ENCODE measurements at places on chromosomes 16 and 17.
A peak's percentile ranks its signal among the peaks of the same experiment; 100 is the strongest.

DNA sequence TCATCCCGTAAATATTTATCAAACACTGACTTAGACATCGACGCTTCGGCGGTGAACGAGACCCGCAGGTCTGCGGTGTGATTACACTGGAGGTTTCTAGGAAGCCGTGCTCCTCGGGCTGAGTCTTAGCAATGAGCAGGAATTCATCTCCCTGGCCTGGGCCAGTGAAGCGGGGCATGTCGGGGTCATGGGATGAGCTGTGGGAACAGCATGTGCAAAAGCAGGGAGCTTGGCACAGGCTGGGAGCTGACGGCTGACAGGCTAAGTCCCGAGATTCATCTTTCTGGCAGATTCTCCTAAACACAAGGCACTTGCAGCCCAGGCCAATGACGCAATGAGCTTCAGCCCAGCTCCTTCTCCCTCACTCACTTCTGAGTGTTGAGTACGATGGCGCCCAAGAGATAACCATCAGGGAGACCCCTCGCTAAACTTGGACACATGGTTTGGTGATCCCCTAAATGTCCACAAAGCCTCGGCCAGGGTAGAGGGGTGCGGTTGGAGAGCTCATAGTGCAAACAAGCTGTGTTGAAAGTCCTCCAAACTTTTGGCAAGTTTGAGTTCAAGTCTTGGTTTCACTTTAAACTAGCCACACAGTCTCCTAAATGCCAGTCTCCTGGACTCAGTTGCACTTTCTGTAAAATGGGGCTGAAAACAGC is 12.8 kb downstream of the CRISPLD2 start:
- DNase-seq = no peak

- DNase-seq = peak; percentile 56
Measured at GRCh38 chr16:2194852-2195321, 1.5 kb downstream of the CASKIN1 start.

DNA sequence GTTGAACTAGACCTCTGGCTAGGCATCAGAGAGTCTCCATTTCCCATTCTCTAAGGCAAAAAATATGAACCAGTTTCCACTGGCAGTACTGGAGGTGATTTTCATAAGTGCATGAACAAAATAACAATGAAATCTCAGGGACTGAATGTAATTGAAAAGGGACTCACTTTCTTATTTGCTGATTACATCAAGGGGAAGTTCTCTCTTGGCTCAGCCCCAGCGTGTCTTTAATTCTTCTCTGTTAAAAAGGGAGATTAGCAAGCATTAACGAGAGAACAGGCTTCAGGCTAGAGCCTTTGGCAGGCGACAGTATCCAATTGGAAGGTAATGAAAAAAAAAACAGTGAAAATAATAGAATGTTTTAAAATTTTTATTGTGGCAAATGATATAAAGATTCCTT is 34.0 kb upstream of the ADAMTS18 start:
- DNase-seq = no peak

DNA sequence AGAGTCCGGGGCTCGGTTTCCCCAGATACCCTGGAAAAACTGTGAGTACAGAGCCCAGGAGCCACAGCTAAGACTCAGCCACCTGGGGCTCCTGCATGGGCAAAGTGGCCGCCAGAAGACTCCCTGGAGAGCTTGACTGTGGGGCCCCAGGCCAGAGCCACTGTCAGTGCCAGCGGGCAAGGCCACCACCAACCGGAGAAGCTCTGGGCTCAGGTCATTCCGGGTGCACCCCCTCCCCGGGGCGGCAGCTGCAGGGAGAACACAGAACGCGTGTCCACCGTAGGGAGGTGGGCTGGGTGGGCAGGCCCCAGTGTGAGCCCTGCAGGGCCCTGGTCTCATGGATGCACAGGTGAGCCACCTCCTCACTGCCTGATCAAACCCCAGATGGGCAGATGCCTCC is 22.3 kb upstream of the RBFOX3 start:
- peak; percentile 32 for DNase-seq

DNA sequence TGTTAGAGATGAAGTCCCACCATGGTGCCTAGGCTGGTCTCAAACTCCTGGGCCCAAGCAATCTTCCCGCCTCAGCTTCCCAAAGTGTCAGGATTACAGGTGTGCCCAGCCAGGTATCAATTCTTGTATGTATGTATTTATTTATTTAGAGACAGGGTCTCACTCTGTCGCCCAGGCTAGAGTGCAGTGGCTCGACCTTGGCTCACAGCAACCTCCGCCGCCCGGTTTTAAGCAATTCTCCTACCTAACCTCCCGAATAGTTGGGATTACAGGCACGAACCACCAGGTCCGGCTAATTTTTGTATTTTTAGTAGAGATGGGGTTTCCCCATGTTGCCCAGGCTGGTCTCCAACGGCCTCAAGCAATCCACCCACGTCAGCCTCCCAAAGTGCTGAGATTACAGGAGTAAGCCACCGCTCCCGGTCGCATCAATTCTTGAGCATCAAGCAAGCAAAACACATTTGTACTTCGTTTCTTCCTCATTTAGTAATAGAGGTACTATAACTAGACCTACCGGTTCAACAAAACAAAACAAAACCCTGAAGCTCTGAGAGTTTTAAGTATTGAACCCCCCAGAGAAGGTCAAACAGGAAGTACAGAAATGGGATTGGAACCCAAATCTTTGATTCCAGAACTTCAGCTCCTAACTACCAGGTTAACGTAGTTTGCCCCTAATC is 1.0 kb upstream of the ZNF500 start:
- DNase-seq = no peak

DNA sequence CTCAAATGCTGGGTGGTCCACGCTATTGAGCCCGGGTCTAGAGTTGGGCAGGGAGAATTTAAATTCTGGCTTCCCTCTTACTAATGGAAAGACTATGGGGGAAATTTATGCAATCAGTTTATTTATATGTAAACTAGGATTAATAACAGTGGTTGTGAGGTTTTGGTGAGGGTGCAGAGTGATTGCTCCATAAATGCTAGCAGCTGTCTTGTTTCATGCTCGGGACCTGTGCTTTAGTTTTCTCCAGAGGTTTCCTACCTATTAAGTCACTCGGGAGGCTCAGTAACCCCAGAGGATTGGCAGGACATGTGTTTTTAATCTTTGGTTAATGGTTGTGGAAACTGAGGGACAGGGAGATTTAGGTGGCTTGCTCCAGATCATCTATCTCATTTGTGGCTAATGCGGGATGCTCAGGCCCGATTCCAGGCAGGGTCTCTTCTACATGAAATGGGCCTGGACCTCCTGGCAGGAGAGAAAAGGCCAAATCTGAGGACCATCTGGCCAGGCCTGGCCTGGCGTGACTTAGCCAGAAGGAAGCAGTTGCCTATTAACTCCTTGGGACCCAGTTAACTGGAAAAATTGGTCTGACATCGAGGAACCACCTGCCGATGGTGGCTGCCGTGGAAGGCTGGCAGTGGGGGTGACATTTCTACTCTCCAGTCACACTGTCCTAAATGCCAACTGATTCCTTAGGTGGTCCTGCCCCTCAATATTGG is 2.1 kb downstream of the PRCD start:
- DNase-seq = no peak

DNA sequence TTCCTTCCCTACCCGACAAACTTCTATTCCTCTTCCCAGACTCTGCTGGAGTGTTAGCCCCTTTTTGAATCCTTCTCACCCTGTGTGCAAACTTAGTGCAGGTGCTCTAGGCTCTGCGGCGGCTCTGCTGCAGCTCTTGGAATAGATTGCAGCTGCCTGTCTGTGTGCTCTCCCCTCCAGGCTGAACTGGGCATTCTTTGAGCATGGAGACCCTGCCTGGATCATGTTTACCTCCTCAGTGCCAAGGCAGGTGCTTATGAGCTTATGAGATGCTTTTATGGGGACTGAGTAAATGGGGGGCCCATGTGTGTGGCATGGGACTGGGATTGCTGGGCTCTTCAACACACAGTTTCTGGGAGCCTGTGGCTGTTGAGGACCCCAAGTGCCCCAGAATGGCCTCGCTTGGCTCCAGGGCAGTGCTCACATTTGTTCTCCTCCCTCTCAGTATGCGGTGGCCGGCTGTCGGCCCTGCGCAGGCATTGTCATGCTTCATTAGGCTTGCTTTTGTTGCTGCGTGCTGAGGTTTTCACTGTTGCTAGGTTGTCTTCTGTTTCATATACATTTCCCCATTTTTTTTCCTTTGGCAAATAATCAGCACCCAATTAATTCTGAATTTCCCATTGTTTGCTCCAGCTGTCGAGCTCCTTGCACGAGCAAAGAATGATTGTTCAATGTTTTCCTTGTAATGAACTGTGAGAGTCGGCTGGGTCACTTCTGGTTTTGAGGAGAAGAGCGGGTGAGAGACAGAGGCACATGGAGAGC is 185.5 kb upstream of the NLRP1 start:
- no peak for DNase-seq

DNA sequence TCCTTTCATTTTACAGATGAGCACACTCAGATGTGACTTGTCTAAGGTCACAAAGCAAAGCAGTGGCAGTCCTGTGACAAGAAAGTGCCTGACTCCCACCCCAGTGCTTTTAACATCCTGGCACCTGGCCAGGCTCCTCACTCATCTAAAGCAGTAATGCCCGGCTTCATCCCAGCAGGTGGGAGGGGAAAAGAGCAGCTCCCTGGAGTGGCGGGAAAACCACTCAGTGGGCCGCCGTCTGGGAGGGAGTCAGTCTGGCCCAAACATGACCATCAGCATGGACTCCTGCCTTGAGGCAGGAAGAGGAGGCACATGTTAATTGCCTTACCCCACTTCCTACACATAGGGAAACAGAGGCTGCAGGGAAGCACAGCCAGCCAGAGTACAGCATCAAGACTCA is 2.6 kb downstream of the PCGF2 start:
- DNase-seq = no peak

DNA sequence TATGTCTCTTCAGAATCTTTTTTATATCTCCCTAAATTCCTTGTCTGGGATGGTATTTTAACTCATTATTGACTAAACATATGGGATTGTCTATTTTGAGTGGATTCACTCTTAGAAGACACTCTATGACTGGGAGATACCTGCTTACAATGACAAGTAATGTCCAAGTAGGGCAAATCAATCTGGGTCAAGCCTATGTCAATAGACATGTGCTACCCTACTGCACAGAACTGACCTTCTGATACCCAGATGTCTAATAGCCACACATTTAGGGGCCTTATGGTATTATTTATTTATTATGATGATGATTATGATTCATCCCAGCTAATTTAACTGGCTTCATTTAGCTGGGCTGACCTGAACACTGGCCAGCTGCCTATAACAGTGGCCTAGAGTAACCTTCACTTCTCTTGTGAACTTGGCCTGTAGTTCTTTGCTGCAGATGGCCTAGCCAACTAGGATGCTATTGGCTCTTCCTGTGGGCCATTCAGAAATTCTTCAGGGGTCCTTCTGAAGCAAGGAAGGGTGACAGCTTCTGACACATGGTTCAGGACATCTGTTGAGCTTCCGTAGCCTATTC is 138.0 kb downstream of the ANKFN1 start:
- no peak for DNase-seq

- no peak for DNase-seq
Measured at GRCh38 chr16:986925-987582, 5.5 kb downstream of the SOX8 start.

- no peak for DNase-seq
Measured at GRCh38 chr16:78365366-78365765, 265.9 kb downstream of the WWOX start.

GRCh38 chr17:48722201-48722907 is at the start of gene PRAC1:
Gene PRAC1, minus strand, starts transcription at chr17:48722518. Its CDS starts 126 bp downstream, at chr17:48722392.
- no peak for DNase-seq

DNA sequence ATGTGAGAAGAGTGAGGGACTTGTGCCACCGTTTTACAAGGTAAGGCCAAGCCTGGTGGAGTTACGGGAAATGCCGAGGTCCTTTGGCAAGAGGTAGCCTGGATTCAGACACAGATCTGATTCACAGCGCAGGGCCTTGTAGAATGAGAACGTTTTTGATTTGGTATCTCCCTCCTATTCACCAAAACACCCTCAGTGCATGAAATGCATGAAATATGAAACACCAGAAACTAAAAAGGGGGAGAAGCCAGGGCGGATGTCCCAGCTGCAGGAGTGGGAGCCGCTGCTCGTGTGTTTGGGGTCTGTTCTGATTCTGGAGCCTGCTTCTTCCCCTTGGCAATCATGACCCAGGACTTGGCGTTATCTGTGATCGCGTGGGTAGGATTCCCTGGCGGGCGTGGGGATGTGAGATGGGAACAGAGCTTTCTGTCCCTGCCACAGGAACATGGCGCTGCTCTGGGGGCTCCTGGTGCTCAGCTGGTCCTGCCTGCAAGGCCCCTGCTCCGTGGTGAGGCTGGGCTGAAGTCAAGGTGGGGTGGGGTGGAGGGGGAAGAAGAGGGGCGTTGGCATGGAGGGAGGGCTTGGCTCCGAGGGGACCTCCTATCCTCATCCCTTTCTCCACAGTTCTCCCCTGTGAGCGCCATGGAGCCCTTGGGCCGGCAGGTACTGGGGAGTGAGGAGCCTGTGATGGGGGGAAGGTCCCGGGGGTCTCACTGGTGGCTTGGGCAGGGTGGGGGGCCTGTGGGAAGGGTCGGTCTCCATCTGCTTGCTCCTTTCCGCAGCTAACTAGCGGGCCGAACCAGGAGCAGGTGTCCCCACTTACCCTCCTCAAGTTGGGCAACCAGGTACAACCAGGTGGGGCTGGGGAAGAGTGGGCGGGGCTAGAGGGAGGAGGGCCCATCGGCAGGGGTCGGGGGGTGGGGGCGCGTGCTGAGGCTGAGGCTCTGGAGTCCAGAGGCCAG is 2.2 kb downstream of the SERPINF2 start:
- DNase-seq = no peak

DNA sequence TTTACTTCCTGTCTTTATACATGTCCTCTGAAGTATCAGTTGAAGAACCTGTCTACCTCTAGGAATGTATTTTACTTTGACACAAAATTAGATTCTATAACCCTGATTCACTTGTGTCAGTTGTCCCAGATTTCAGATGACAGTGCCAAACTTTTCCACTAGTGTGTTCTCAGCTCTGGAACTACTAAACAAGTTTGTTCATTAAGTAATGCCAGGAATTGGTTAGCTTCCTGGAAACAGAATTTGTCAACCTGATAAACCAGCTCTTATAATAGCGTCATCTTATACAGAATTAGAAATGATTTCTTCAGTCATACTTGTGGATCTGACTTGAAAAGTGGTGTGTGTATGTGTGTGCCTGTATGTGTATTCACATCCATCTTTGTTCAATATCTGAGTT is 7.4 kb downstream of the MAP3K3 start:
- DNase-seq = no peak

DNA sequence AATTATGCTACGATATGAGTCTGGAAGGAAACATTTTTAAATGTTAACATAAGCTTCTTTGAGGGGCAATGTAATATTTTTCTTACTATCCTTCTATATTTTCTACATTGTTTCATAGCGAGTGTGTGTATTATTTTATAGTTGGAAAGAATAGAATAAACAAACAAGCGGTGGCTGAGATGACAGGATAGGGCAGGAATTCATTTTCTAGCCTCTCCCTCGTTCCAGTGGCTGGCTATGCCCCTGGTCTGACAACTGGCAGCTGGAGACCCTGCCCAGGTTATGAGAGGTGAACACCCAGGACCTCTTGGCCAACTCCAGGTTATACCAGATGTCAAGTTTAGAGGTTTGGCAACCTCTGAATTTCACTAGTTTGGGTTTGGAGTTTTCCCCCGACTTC is 14.5 kb upstream of the TNRC6C start:
- no peak for DNase-seq

DNA sequence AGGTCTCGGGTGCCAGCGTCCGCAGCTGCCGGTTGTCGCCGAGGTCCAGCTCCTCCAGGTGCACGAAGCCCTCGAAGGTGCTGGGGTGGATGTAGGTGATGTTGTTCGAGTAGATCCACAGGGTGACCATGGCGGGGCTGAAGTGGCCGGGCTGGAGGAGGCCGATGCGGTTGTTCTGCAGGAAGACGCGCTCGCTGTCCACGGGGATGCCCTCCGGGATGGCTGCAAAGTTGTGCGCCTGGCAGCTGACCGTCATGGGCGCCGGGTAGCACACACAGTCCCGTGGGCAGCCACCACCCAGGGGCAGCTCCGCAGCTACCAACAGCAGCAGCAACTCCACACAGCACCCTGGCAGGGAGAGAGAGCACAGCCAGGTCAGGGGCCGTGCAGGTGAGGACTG is 87.7 kb downstream of the RTN4RL1 start:
- DNase-seq = no peak

Measured in CD8-positive, alpha-beta T cell (primary cell).